Upper lobe of right lung (tissue), 1 donor: ENCODE measurements at places on chromosomes 16 and 17. TPM values are rescaled to one million over a fixed set of nuclear protein-coding genes. Genes with fewer than 3 reads are reported as not detected.

GRCh38 chr17:8226536-8227237 lies 16.3 kb upstream of the AURKB start:
- peak; percentile 69 for DNase-seq

DNA sequence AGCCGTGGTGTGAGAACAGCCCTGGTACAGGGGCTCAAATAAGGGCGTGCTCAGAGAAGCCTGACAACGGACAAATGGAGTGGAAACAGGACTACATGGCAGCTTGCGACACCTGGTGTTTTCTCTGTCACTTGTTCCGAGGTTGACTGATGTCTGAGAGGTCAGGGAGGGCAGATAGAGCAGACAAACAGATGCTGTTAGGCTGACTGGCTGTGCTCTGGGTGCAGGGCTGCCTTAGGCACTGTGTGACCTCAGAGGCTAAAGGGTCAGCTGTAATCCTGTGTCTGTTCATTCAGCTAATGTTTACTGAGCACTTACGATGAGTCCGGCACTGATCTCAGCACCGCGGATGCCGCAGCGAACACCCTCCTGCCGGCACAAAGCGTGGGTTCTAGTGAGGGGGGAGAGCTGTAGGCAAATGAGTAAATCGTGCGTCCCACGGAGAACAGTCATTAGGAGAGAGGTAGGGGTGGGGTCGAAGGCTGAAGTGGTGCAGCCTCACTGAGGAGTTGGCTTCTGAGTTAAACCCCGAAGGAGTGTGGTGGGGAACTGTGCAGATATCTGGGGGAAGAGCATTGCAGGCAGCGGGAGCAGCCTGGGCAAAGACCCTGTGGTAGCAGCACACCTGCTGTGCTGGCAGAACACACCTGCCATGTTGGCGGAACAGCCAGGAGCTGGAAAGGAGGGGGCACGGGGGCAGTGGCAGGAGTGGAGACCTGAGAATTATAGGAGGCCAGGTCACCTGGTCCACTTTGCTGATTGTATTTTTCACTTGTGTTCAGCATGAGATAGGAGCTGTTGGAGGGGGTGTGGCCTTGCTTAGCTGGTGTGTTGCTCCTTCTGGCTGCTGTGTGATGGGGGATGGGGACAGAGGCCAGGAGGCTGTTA lies 35.0 kb downstream of the GPT2 start:
- no peak for DNase-seq

- DNase-seq: no peak
Measured at GRCh38 chr16:31695667-31696066, 168.0 kb downstream of the AHSP start.

ESRP2 gene
- total RNA-seq: 61.0 TPM

PIMREG gene
- 0.26 TPM for total RNA-seq

UTS2R gene
- total RNA-seq: not detected
